NCI-H2171 (cell line): ENCODE measurements at places on chromosomes 11 and 22.

DNA sequence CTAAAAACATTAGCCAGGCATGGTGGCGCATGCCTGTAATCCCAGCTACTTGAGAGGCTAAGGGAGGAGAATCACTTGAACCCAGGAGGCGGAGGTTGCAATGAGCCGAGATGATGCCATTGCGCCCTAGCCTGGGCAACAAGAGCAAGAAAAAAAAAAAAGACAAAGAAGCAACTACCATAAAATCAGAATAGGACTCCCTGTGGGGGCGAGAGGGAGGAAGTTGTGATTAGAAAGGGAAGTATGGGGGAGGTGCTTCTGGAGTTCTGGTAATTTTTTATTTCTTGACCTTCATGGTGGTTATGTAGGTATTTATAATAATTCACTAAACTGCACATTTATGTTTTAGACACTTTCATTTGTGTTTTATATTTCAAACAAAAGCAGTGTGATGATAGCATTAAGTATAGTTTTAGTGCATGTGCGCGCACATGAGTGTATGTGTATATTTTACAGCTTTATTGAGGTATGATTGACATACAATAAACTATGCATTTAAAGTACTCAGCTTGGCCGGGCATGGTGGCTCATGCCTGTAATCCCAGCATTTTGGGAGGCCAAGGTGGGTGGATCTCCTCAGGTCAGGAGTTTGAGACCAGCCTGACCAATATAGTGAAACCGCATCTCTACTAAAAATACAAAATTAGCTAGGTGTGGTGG, 43.5 kb downstream of the SIK2 start:
- no peak for DNase-seq

DNA sequence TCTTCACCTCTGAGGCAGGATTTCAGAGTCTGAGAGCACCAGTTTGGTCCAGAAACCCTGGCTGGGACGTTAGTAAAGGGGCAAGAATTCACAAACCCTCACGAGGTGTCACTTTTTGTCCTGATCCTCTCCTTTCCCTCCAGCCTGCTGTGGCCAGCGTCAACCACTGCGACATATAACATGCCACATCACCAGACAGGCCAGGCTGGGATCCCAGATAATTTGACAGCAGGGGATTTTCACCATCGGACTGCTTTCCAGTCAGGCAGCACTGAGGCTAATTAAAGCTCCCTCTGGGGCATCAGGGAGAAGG, 36.8 kb upstream of the RBFOX2 start:
- DNase-seq, result no peak

- DNase-seq, result no peak
Observed at GRCh38 chr11:74123008-74123448, 47.8 kb downstream of the C2CD3 start.

DNA sequence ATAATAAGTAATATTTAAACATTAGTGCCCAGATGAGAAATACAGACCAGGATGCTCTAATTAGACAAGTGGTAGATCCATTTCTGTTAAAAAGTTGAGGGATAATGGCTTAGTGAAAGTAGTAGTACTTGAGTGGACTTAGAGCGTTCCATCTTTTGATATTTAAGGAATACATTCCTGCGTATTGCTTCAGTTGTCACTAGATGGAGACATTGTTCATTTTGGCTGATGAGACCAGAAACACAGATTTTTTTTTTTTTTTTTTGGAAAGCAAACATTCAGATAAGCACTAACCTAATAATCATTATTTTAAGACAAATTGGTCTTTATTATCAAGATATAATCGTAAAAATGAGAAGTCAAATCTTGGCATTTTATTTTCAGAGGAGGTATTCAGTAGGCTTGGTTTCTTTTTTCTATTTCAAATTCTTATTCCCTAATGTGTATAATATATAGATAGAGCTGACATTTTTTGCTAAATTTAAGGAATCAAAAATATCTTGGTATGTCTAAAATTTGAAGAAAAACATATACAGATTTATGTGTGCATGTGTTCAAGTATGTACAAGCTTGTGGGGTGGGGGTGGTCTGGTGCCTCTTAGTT, 92.9 kb downstream of the DYNC2H1 start:
- no peak for DNase-seq

DNA sequence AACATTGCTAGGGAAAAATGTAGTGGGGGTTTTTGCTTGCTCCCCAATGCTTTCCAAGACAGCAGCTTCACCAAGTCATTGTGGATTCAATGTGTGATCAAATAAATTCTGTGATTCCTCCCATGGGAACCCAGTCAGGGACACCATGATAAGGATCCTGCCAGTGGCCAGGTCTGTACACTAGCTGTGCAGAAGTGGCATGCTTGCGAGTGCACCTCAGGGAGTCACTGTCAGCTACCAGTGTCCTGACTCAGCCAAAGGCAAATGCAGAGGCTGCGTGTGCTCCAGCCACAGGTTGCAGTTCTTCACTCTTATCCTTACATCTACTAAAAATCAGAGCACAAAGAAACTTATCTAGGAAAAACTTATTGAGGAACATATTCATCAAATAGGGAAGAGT, 9.4 kb upstream of the ACRV1 start:
- DNase-seq, result no peak

DNA sequence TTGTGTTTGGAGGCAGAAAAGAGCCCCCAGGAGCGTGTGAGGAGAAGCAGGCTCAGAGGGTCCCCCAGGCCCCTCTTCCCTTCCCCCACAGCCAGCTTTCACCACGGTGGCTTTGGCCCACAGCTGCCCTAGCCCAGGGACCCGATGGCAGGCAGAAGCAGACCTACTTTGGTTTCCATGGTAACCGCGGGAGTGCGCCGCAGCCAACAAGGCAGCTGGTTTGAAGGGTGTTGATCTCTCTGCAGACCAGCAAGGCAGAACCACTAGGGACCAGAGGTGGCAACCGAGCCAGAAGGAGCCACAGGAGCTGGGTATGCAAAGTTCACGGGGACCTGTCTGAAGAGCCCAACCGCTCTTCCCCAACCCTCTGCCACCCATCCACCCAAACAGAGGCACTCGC, 69.4 kb downstream of the BUD13 start:
- peak; percentile 77 for DNase-seq

GRCh38 chr11:73230931-73231330, 12.8 kb downstream of the P2RY2 start:
- no peak for DNase-seq

- no peak for DNase-seq
Observed at GRCh38 chr22:19644314-19645223, 69.7 kb upstream of the SEPTIN5 start.

GRCh38 chr11:87185228-87185627, 147.5 kb downstream of the TMEM135 start:
- DNase-seq, result no peak

- no peak for DNase-seq
Observed at GRCh38 chr11:7578276-7578955, 64.6 kb downstream of the PPFIBP2 start.

- DNase-seq, result no peak
Observed at GRCh38 chr11:82989628-82990404, 81.9 kb downstream of the RAB30 start.

DNA sequence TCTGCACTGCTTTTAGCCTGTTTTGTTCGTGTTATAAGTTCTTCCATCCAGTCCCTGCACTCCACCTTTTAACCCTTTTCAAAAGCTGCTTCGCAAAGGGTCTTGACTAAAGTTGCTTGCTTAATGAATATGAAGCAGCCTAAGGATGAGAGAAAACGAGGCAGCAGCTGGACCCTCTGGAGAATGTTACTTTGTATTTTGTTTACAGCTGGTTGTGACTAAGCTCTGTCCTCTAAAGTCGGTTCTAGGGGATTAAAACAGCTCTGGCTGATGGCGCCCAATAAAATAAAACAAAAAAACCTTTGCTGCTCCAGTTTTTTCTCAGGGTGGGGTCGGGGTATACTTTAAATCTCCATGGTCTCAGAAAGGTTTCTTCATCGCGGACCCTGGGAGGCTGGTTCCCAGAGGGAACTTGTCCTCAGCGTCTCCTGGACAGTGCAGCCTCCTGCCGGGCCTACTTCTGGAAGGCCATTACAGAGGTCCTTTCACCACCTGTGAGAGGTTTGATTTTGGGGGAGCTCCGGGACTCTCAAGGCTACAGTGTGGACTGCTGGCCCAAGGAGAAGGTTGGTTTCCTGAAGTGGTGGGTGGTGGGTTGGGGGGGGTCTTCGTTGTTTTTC, 836 bp upstream of the RBM4 start:
- no peak for DNase-seq

GRCh38 chr11:126702165-126702720, 298.3 kb downstream of the KIRREL3 start:
- no peak for DNase-seq

GRCh38 chr11:100789500-100789899, 102.4 kb downstream of the ARHGAP42 start:
- DNase-seq, result no peak

GRCh38 chr11:37963440-37963839, 1365.4 kb upstream of the RAG2 start:
- no peak for DNase-seq

- peak; percentile 29 for DNase-seq
Observed at GRCh38 chr22:33209930-33210784, 152.0 kb upstream of the SYN3 start.

DNA sequence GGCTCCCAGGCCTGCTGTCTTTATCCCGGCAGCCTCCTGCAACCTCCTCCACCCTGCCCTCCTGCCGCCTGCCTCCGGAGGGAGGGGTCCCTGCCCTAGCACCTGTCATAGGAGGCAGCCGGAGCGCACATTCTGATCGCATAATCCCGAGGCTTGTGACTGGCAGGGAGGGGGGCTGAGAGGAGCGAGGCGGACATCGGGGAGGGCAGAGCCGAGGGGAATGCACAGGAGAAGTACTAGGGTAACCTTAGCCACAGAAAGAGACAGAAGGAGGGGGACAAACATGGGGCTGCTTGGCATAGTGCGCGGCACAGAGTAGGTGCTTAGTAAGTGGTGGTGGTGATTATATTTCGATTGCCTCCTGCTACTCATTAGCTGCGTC, 9.2 kb upstream of the ALX4 start:
- DNase-seq, result no peak

DNA sequence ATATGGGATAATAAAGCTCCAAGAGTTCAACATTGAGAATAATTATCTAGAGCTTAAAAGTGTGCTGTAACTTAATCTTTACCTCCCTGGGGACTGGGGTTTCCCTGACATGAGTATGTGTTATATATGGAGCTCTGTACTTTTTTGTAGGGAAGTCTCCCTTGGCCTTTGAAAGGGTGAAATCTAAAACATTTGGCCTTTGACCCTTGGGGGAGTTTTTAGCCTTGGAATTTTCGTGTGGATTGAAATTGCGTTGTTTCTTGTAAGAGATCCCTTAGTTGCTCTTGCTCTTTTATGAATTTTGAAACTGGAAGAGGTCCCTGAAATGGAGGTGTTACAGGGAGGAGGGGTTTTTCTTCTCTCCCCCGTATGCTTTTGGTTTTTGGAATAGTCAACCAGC, 450.0 kb downstream of the NELL1 start:
- DNase-seq, result no peak

DNA sequence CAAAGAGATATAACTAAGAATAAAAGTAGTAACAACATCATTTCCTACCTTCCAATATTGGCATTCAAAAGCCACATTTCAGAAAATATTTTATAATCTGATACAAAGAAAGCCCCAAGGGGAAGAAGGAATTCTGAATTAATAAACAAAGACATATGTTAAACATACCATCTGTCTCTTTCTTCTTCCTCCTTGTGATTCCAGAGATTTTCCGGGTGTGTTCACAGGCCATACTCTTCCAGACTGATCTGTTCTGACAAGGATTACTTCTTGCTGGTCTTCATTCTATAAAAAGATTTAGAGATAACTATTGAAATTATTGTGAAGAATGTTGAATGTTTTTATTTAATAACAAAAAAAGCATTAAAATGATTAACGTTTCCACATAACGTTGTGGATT, 65.0 kb downstream of the CWF19L2 start:
- DNase-seq, result peak; percentile 11

GRCh38 chr11:2934611-2935239, 5.5 kb upstream of the PHLDA2 start:
- no peak for DNase-seq

DNA sequence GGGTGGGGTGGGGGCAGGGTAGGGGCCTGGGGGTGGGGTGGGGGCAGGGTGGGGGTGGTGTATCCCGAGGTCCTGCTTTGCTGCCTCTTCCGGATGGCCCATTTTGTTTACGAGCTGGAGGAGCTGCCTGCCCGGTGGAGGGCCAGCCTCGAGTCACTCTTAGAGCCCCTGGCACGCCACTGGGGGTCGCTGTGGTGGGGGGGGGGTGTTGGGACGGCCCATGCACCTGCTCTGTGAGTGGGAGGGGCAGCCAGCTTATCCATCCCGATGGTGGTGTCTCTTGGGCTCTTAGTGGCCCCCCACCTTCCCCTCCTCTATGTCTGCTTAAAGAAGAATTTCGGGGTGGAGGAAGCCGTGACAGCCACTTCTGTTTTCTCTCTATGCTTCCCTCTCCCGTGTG, 24.6 kb downstream of the MRGPRD start:
- DNase-seq, result no peak

- DNase-seq, result no peak
Observed at GRCh38 chr11:3840870-3841425, at the start of gene RHOG. TSS of gene RHOG (minus strand) at chr11:3840959. CDS start at chr11:3828138, 12,821 bp downstream.
